ENCODE measurements at places on chromosomes 1 and 21.

- no peak for DNase-seq
These were observed 16.0 kb downstream of the ARV1 start for GRCh38 chr1:230994860-230995259.

GRCh38 chr1:197675583-197676208, 99.6 kb downstream of the DENND1B start:
- peak; percentile 49 for DNase-seq

- no peak for DNase-seq
These were observed 279.3 kb downstream of the SETD4 start for GRCh38 chr21:35780983-35781382.

DNA sequence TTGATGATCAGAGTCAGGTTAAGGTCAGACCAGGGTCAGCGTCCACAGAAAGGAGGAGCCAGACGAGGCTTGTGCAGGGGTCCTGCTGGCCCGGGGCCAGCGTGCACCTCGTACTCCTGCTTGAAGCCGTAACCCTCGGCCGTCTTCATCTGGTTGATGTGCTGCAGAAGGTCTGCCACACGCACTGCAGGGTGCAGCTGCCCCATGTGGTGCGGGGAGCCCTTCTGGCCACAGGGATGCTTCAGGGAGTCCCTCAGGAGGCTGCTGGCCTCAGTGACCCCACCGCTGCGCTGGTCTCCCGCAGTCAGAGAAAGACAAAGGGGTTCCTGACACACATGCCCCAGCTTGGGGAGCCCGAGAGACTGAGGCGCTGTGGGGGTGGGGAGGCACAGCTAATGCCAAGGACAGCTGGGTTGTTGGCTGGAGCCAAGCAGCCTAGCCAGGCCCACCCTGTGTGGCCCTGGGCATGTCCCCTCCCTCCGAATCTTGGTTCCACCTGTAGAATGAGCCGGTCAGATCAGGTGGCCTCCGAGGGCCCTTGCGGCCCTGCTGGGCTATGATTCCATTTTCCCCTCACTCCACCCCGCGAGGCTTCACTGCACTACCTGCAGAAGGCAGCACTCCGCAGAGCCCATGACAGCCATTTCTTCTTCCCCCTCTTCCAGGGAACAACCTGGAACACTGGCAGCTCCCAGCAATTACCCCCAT, 251.9 kb downstream of the PTPRU start:
- no peak for DNase-seq

GRCh38 chr1:169746550-169746949, 12.7 kb upstream of the SELE start:
- no peak for DNase-seq

DNA sequence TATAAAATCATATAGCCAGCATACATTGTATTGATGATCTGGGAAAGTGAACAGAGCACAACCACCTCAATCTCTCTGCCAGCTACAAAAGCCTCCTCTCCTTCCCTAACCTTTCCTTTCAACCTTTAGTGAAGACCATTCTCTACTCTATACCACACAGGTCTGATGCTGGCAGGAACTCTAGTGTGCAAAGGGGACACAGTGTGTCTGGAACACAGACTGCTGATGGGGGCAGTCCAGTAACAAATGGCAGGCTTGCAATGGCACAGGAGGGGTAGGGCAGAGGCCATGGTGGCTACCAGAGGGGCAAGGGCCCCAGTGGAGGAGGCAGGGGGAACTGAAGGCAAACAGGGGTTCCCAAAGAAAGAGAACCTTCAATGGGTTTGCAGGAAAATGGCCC, 37.0 kb downstream of the CEP170 start:
- no peak for DNase-seq

DNA sequence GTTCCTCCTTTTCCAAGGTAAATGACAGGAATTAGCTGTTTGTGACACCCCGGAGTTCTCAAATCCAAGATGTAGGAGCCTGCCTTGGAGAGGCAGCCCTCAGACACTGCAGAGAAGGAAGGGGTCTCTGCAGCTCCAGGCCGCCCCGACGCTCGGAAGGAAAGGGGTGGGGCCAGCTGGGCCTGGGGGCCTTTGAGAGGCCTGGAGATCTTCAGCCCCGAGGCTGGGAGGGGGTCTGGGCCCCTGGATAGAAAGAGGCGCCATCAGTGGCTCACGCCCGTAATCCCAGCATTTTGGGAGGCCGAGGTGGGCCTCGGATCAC, 1.1 kb upstream of the TNFRSF18 start:
- DNase-seq: no peak

- DNase-seq: peak; percentile 78
These were observed 306.4 kb downstream of the DUSP10 start for GRCh38 chr1:221435504-221435904.

DNA sequence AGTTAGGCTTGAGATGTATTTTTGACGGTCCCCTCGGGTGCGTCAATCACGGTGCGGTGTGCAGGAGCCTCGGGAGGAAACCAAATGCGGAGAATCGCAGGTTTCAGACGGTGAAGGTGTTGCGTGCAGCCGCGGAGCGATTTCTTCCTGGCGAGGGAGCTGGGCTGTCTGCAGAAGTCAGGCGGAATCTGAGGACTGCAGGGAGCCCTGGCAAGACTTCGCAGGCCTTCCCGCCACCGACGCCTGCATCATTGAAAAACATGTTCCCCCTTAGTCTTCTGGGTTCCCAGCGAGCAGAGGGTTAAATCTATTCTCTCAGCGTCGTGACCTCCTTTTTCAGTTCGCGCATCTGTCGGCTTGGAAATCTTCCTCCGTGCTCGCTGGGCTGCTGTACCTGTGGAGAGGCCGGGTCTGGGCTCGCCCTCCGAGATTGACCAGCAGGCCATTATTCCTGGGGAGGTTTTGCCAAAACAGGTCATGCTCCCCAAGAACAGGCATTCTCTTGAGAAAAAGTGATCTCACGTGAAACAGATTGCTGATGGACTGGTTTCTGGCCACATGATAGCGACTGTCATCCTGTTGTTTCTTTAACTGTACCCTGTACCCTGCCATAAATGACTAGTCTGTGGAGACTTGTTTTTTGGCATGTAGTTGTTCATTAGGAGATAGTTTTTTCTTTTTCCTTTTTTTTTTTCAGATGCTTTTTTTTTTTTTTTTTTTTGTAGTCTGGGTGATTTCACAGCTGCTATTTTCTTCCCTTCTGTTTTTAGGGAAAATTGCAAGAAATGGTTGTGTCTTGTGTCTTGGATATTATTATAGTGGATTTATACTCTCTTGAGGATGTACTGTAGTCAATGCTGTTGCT, 894 bp downstream of the EPB41 start:
- DNase-seq: peak; percentile 59

DNA sequence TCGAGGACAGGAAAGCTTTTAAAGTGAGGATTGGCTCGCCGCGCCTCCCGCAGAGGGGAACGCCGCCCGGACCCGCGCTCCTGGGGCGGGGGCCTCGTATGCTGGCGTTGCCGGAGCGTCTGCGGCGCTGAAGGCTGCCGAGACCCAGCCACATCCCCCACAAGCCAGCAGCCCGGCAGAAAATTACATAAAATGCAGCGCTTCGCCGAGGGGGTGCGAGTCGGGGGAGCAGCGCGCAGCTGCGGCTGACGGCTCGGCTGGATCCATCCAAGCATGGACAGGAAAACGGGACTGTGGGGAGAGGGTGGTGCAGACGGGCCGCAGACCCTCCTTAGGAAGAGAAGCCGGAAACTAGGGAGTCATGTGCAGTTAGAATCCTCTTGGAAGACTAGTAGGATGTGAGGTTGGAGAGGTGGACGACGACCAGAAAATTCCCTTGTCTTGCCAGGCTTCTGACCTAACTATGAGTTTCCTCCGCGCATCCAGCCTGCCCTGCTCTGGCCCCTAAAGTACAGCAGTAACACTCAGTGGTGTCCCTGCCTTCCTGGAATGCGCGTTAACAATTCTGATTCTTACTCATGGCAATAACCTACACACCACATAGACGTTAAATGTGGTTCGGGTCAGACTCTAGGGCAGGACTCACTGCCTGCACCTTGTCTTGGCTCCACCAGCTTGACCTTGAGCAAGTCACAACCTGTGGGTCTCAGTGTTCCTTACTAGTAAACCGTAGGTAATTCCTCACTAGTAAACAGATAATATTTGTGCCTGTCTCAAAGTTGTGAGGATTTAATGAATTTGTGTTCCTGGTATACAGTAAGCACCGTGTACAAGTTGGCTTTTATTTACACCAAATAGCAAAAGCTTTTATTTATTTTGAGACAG, 953 bp upstream of the BRWD1 start:
- DNase-seq: peak; percentile 45

DNA sequence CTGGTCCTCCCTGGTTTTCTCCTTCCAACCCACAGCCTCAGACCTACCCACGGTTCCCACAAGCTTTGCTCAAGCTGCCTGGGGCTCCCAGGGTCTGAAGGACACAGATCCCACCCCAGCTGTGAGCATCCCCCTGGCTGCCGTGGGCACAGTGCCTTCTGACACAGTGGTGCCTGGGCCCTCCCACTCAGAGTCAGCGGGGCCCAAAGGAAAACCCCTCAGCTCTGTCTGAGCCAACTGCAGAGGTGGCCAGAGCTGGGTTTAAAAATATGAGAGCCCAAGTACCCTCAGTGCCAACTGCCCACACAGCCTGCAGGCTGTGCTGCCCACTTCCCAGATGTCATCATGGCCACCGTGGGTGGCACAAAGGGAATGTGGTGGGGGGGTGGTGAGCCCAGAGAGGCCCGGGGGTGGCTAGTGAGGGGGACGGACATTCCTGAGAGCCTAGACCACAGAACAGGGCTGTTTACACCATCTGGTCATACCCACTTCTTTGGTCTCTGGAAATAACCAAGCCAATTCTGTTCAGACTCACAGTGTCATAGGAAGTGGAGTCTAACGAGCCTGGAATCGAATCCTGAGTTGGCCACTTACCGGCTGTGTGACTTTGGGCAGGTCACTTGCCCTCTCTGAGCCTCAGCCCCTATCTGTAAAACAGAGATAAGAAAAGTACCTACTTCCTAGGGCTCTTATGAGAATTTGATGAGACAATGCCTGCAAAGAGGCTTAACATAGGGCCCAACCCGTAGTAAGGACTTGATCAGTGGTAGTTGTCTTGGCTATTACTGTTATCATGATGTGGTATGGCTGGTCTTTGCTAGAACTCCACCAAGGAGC, 85.5 kb downstream of the CAMK2N1 start:
- no peak for DNase-seq

DNA sequence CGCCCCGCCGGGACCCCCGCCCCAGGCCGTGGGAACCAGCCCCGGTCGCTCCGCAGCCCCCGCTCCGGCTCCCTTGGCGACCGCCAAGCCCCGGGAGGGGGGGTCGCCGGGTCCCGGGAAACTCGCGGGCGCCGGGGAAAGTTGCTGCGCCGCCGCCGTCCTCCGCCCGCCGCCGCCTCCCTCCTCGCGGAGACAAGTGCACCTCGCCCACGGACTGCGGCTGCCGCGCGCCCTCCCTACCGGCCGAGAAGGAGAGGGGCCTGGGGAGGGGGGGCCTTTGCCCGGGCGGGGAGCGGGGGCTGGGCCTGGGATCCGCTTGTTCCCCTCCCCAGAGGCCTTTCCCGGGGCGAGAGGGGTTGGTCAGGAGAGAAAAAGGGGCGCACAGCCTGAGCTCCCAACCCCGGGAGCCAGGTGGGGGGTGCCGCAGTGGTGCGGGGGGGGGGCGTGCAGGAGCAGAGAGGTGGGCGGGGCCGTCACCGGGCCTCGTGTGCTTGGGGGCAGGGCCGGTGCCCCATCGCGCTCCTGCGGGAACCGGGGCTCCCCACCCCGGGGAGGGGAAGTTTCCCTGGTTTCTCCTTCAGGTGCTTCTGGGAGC, 592 bp downstream of the AGRN start:
- DNase-seq: peak; percentile 36

- DNase-seq: no peak
These were observed 69.4 kb upstream of the SOX13 start for GRCh38 chr1:204003536-204003935.
